ENCODE measurements at places on chromosomes 7 and 10.
A peak's percentile ranks its signal among the peaks of the same experiment; 100 is the strongest.

- DNase-seq, result no peak
Observed at GRCh38 chr10:50679149-50679548, 55.4 kb upstream of the SGMS1 start.

- DNase-seq, result no peak
Observed at GRCh38 chr7:41007351-41007751, 695.5 kb downstream of the INHBA start.

- no peak for DNase-seq
Observed at GRCh38 chr7:106964466-106964865, 80.0 kb upstream of the PRKAR2B start.

GRCh38 chr7:114298011-114298410 lies 116.6 kb upstream of the FOXP2 start:
- DNase-seq, result no peak

DNA sequence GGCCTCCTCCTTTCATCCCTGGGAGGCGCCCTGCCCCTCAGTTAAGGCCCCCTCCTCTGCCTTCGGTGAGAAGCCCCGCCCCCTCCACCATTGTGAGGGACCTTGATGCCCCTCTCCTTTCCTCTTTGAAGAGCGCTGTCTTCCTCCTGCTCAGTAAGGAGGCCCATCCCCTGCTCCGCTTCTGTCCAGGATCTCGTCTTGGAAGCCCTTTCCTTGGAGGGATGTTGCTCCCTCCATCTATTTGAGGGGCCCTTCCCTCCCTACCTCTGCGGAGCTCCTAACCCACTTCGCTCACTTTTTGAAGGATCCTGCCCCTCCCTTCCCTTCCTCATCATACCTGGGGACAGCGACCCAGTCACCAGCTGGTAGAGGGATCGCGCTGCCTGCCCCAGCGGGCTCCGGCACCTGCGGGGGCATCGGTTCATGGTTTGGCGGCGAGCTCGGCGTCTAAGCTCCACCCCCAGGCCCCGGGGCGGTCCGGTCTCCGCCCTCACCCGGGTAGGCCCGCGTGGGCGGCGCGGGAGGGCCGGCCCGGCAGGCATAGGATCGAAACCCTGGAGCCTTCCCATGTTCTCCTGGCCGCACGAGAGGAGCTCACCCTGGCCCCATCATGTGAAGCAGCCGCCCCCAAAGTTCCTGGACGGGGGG lies 4.1 kb downstream of the KCNIP2 start:
- DNase-seq, result no peak

- no peak for DNase-seq
Observed at GRCh38 chr7:142587578-142588191, 161.6 kb upstream of the PRSS1 start.

DNA sequence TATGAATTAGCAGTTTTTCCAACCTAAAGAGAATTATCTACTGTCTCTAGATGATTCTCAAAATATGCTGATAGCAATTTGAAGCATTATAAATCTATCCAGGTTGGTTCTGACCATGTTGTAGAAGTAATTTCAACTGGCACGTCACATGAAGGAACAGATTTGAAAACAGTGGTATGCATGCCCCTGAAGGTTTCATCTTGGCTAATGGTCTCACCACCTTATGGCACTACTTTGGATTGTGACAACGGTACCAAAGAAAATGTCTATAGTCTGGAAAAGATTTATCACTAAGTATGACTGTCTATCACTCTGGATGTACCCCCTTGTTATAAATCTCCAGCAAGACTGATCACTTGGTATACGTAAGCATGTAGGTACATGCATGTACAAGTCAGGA lies 723.1 kb upstream of the GALNT17 start:
- DNase-seq, result no peak

DNA sequence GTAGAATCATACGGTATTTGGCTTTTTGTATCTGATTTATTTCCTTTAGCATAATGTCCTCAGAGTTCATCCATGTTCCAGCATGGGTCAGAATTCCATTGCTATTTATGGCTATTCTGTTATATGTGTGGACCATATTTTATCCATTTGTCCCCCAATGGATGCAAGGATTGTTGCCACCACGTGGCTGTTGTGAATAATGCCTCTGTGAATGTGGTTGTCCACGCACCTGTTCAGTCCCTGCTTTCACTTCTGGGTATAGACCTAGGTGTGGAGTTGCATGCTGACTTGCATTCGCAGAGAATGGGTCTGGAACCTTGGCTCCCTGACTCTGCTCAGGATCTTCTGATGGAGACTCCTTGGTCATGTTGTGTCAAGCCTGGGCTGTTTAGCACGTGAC lies 199.9 kb downstream of the CAMK1D start:
- peak; percentile 8 for DNase-seq

DNA sequence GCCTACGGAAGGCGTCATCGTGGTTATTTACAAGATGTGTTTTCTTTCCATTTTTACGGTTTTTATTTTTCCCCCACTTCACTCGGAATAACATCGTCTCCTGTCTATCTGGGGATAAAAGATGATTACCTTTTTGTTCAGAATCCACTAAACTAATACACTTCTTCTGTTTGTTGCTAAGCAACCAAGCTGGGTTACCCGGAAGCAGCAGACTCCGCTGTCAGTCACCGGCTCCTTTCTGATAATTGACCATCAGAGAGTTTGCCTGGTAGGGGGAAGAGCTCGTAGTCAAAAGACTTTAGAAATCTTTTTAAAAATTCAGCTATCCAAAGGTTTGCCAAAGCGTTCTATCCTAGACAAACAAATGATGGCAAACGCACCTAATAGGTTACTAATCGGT lies 75.0 kb upstream of the SFMBT2 start:
- no peak for DNase-seq

DNA sequence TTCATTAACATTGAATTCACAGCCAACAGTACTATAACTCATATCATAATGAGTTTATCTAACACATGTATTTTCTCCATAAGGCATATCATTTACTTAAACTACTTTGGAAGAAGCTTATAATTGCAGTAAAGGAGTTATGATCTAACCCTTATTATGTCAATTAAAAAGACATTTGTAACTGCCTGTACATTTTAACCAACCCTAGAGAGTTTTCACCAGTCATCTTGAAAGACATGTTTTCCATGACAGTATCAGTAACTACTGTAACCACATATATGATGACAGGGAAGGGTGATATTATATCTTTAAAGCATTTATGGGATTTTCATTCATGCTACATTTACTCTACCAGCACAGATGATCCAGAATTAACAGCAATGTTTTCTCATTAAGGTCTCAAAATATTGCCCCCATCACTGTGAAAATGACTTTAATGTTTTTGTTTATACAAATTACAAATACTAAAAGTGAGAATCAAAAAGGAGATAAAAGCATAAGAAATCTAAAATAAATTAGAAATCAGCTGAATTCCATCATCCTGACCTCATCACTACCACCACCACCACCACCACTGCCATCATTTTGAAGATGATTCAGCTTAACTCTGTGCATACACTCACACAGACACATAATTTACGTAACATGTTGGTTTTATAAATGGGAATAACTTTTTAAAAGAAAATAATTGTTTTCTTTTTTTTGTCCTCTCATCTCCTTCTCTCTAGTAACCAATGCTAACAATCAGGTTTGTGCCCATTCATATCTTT lies 53.6 kb downstream of the MKLN1 start:
- no peak for DNase-seq

DNA sequence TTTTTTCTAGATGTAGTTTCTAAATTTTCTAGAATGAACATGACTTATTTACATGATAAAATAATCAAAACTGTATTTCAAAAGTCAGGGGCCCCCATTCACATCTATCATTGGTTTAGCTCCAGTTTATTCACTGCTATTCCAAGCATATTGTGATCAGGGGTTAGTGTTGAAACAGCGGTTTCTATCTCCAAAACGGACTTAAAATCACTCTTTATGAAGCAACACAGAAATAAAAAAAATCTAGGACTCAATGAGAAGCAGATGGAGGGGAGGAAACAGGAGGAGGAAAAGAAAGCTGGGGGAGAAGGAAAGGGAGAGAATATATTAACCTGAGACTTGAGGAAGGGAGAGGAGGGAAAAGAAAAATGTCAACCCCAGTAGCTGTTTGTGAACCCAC lies 14.8 kb upstream of the CH25H start:
- DNase-seq, result no peak

DNA sequence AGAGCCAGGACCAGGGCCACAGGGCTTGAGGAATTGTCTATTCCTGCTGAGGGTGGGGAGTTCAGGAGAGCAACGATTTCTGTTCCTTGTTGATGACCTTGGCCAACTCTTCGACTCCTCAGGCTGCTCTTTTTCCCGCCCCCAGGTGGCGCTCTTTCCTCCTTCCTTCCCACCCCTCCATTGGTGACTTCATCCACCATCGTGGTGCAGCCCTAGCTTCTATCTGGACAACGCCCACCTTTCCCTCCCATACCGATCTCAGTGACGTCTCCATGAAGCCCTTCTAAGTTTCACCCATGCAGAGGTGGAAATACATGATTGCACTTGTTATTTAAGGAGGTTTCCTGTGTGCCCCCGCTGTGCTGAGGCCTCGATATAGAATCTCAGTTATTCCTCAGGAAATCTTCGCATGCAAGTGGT lies 22.1 kb upstream of the CARD11 start:
- DNase-seq, result no peak

DNA sequence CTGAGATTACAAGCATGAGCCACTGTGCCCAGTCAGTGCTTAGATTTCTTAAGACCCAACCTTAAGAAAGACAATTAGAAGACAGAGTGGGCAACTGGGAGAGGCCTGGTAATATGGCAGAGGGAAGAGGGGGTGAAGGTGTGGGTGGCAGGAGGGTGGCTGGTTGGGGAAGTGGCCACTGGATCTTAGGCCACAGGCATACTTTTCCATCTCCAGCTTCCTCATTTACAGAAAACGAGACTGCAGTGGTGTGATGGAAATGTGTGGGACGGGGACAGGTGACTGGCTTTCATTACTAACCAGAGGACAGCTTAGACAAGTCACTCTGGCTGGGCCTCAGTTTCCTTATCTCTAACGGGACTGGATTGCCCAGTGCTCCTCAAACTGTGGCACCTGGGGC lies 1.0 kb upstream of the FFAR4 start:
- DNase-seq, result no peak

GRCh38 chr7:39811161-39811614 lies 138.9 kb upstream of the CDK13 start:
- no peak for DNase-seq

GRCh38 chr10:96038476-96039387 lies 4.7 kb upstream of the CCNJ start:
- no peak for DNase-seq

GRCh38 chr7:118006979-118007378 lies 133.7 kb upstream of the CTTNBP2 start:
- no peak for DNase-seq

GRCh38 chr7:152035817-152036216 lies 10.3 kb downstream of the GALNT11 start:
- no peak for DNase-seq

DNA sequence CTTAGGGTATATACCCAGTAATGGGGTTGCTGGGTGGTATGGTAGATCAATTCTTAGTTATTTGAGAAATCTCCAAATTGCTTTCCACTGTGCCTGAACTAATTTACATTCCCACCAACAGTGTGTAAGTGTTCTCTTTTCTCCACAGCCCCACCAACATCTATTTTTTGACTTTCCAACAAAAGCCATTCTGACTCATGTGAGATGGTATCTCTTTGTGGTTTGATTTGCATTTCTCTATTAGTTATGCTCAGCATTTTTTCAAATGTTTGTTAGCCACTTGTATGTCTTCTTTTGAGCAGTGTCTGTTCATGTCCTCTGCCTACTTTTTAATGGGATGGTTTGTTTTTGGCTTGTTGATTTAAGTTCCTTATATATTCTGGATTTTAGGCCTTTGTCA lies 66.4 kb downstream of the MGAM2 start:
- DNase-seq, result no peak

DNA sequence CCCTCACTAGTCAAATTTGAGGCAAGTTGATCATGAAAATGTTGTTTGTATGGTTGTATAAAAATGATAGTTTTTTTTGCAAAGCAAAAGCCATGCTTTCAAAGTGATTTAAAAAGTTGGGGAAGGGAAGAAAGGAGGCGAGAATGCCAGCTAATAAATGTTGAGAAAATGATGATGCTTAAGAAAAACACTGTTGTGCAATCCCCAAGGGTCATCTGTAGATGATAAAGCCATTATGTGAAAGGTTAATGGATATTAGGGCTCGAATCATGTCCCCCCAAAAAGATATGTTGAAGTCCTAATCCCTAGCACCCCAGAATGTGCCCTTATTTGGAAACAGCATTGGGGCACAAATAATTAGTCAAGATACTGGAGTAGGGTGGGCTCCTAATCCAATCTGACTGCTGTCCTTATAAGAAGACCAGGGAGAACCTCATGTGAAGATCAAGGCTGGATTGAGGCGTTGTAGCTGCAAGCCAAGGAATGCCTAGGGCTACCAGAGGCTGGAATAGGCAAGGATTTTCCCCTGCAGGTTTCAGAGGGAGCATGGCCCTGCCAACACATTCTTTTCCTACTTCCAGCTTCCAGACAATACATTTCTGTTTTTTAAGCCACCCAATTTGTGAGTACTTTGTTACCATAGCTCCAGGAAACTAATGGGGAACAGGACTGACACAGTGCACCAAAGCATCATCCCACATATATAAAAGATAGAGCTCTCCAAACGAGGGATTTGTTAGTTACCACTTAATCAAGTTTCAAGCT lies 35.4 kb upstream of the MKLN1 start:
- no peak for DNase-seq

DNA sequence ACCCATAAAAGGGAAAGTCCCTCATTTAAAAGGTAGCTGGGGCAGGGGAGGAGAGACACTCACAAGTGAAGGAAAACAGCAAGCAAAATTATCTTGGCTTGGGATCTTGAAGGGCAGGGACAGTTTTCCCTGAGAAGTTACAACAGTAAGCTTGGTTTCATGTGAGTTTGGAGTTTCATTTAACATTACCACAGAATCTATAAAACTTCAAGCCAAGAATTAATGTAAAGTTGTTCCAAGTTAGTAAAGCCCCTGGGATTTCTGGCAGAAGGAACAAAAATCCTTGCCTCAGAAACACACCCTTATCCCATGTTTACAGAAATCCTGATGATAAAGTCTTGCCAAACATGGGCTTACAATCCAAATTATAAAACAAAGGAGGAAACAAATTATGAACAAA lies 19.2 kb downstream of the CRPPA start:
- DNase-seq, result no peak

GRCh38 chr10:29873941-29874484 lies 185.4 kb downstream of the JCAD start:
- no peak for DNase-seq

DNA sequence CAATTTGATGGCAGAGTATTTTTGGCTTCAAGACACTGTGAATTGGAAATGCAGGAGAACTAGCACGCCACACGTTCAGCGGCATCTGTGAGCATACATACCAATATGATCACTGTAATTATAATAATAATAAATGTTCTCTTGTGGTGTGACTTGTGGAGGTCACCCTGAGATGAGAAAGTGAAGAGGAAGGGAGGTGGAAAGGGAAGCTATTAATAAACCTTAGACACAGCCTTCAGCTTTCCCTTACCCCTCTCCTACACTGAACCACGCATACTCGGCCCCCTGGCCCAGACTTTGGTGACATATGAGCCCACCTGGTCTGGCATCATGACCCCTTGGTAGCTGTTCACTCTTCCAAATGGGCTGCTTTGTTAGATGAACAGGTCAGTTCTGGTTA lies 139.1 kb downstream of the SORCS3 start:
- no peak for DNase-seq

GRCh38 chr10:23512355-23513058 lies 73.6 kb downstream of the OTUD1 start:
- no peak for DNase-seq

Measured in GM12864 (cell line).